Stomach (tissue), 19 donors: ENCODE measurements at places on chromosomes 13 and 19.
A peak's percentile ranks its signal among the peaks of the same experiment; 100 is the strongest.

DNA sequence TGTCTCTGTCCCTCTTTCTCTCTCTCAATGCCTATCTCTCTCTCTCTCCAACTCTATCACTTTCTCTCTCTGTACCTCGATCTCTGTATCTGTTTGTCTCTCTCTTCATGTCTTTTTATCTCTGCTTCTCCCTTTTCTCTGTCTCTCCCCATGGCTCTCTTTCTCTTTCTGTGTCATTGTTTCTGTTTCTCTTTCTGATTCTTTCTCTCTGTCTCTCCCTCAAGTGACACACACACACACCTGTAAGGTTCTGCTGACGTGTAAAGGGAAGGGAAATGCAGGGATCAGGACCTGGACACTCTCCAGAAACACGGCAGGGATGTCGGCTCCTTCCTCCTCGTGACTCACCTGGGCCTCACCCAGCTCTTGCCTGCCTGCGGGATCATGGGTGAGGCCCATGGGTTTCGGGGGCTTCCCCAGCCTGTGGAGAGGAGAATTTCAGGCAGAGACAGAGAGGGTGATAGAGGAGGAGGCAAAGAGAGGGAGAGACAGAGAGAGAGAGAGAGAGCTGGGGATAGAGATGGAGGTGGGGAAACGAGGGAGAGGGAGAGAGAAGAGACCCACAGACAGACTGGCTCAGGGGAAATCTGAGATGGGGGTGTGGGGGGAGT, 5.4 kb upstream of the PLAUR start:
- DNase-seq = peak; percentile 92

DNA sequence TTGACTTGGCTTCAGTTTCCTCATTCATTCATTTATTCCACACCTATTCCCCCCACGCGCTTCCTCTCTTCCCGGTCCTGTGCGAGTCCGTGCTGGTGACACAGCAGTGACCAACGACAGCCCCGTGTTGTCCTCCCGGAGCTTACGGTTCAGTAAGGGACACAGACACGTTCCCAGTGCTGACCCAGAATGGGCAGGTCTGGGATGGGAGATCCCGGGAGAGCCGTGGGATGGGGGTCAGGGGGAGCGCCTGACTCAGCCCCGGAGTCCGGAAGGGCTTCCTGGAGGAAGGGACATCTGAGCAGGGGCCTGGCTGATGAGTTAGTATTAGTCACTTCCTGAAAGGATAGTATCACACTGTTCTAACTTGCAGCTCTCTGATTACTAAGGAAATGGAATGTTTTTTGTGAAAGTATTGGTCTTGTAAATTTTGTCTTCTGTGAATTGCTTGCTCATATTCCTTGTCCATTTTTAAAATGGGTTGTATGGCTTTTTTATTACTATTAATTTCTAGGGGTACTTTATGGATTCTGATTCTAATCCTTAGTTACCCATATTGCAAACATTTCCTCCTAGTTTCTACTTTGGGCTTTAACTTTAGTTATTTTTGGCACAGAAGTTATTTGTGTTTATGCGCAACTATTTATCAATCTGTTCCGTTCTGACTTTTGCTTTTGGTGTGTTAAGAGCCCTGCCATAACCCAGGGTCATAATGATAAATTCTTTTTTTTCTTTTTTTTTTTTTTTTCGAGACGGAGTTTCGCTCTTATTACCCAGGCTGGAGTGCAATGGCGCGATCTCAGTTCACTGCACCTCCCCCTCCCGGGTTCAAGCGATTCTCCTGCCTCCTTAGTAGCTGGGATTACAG, 708 bp upstream of the ERCC1 start:
- DNase-seq = peak; percentile 80

- DNase-seq = no peak
Observed at GRCh38 chr19:32154418-32154817, 191.0 kb upstream of the ZNF507 start.

- DNase-seq = no peak
Observed at GRCh38 chr13:74068471-74068870, 65.7 kb downstream of the KLF12 start.

DNA sequence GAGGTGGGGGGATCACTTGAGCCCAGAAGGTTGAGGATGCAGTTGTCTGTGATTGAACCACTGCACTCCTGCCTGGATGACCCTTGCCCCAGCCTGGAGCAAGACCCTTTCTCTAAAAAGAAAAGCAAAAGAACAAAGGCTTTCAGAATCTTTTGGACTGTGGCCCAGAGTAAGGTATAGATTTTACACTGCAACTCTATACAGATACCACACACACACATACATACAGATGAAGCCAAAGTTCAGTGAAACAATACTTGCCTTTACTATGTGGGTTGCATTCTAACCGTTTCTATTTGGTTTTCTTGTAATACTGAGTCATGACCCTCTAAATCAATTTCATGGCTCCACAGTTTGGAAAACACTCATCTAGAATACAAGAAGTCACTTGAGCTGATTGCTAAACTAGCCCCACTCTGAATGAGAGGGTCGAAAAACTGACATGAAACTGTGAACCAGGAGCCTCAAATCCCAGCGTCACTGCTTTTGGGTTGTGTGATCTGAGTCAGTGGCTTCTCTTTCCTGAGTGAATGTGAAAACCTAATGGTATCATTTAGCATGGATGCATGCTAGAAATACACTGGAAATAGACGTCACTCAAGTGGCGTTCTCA, 756.1 kb downstream of the UQCRFS1 start:
- DNase-seq = no peak

DNA sequence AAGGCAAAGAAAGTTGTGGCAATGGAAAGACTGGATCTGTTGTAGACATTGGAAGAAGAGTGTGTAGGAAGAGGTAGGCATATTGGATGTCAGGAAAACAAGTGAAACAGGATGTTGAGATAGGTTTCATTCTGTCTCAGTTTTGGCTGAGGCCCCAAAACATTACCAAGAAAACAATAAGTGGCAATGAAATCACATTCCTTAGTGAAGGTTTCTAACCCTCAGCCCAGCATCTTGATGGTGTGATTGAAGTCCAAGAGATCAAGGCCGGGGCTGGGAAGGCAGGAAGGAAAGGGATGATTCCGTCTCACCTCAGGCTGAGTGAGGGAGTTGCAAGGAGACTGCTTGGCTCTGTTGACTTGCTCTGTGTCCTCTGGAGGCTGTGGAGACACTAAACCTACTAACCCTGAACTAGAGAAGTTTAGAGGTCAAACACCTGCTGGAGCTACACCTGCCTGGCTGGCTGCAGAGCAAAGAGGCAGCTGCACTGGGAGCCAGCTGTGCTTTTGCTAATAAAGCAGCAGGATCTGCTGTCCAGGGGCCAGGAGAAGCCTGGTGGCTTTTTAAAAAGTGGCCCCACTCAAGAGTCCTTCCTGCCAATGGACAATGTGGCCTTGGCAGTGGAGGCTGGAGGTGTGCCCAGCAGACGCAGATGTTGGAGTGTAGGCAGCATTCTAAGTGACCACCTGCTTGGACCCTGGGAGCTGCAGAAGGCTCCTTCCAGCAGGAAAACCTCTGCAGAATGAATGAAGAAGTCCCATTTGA, 53.6 kb downstream of the DGKH start:
- no peak for DNase-seq

- peak; percentile 45 for DNase-seq
Observed at GRCh38 chr19:10551698-10552301, 8.1 kb downstream of the ATG4D start.
